ENCODE measurements at places on chromosomes 3 and 15.

DNA sequence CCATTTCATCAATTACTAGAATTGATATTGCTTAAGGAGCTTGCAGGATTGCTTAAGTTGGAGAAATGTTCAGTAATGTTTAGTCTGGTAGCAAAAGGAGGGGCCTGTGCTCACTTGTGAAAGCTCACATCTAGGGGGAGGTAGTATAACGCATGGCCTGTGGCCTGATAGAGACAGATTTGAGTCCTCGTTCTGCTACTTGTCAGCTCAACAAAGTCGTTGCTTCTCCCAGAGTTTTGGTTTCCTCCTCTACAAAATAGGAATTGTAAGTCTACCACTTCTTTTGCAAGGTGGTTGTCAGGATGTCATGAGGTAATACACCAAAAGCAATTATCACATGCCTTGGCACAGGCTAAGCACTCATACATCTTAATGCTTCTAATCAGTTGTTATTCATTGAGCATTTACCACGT lies 1.3 kb downstream of the ST3GAL6 start:
- no peak for DNase-seq

- DNase-seq, result no peak
Observed at GRCh38 chr15:31200735-31201151, 99.2 kb upstream of the TRPM1 start.

- no peak for DNase-seq
Observed at GRCh38 chr3:10329495-10330015, 8.6 kb upstream of the SEC13 start.

GRCh38 chr15:62997441-62997840 lies 45.1 kb upstream of the TPM1 start:
- no peak for DNase-seq

DNA sequence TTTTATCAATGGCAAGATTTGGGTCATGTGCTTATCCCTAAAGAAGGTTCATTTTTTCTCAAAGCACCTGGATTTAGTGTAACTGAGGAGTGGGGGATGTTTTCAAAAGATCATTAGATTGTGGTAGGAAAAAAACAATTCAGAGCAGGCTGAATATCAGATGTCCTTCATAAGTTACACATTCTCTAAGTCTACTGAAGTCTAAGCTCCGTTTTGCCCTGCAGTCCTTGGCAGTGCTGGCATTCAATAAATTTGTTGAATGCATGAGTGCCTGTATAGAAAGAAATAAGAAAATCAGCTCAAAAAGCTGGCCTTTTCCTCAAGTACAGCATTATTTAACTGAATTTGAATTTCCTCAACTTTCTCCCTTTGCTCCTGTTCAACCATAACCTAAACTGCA lies 819.0 kb upstream of the GRM7 start:
- no peak for DNase-seq

DNA sequence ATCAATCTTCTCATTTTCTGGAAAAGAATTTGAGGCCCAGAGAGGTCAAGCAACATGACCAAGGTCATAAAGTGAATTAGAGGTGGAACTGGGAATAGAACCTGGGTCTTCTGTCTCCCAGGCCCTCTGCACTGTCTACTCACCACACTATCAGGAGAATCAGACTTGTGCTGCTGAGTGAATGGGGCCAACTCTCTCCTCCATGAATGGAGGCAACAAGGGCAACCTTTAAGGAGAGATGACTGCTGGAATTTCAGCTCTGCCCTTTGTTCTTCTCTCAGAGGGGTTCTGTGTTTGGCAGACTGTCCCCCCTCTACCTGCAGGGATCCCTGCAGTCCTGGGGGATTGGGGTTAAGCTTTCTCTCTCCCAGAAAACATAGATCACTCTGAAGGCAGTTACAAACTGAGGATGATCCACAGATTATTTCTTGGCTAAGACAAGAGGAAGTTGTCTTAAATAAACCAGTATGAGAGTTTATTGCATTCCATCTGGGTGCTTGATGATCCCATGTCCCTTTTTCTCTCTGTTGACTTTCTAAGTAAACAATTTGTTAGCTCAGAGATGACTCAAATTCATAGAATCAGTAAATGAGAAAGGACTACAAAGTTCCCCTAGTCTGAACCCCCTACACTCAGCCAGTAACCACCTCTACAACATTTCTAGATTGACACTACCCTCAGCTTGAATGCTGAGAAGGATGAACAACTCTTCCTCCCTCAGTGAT lies 99.0 kb upstream of the LIPC start:
- no peak for DNase-seq

- no peak for DNase-seq
Observed at GRCh38 chr3:21621181-21621651, 129.8 kb downstream of the ZNF385D start.

GRCh38 chr3:139957844-139958243 lies 22.9 kb downstream of the CLSTN2 start:
- no peak for DNase-seq

GRCh38 chr3:34408088-34408487 lies 609.7 kb downstream of the PDCD6IP start:
- DNase-seq, result no peak

DNA sequence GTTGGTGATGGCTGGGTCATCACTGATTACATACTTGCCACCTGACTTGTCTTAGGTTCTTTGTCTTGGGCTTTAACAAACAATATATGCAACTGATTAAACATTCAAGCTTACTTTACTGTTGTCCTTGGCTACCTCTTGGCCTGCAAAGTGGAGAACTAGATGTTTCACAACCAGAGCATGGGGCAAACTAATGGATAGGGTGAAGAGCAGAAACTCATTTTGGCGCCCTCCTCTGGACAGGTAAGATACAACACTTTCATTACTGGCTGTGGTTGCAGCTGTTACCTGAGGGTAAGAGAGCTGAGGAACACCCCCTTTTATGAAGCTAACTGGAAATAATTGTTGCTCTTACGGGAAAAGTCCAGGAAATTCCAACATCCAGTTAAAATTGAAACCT lies 262.1 kb downstream of the NAALADL2 start:
- no peak for DNase-seq

GRCh38 chr3:180175572-180175971 lies 138.8 kb upstream of the PEX5L start:
- DNase-seq, result no peak

DNA sequence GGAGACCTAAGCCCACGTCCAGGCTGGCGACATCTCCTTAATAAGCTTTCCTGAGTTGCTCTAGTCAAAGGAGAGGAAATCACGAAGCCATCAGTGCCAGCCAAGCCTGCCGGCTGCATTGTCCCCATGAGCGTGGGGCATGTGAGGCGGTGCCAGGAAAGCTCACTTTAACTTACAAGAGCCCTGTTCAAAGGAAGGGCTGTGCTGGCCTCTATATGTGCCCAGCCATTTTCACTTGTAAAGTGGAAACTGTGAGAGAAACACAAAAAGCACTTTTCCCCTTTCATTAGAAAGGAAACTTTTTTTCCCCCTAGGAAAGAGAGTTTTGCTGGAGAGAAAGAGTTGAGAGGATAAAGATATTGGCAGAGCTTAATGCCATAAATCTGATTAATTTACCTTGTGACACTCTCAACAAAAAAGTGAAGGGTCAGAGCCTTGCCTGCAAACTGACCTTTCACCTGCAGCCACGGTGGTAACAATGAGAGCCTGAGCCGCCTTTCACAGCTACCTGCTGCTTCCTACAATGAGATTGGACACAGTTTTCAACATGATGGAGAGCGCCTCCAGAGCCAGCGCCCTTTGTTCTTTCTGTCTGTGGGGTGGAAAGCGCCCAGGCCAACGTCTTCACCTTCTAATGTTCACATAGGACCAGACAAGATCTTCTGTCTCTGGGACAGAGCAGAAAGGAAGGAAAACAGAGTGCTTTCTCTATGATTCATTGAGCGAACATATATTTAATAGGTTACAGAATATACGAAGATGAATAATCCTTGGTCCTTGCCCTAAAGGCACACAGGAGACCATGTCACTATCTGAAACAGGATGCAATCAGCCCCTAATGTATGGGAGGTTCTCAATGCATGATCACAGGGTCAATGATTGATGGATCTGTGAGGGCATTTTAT lies 233.1 kb upstream of the HES1 start:
- no peak for DNase-seq

- no peak for DNase-seq
Observed at GRCh38 chr3:25191673-25192072, 236.4 kb upstream of the RARB start.

GRCh38 chr3:74273091-74273490 lies 341.4 kb downstream of the CNTN3 start:
- no peak for DNase-seq

DNA sequence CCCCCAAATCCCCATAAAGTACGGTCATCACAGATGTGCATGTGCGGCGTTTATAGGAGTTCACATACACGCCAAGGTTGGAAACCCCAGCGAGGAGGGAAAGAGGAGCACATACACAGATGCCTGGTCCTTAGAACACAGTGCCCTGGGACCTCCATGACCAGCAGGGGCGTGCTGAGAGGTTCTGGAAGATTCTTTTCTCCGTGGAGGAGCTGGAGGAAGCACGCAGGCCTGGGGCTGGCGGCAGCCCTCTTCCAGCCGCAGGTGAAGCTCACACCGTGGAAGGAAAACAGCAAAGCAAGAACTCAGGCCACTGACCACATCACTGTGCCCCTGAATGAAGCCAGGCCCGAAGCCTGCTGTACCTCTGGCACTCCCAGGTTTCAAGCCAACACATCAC lies 61.0 kb upstream of the SEC61A1 start:
- no peak for DNase-seq

GRCh38 chr3:150073513-150073912 lies 102.8 kb upstream of the PFN2 start:
- no peak for DNase-seq

DNA sequence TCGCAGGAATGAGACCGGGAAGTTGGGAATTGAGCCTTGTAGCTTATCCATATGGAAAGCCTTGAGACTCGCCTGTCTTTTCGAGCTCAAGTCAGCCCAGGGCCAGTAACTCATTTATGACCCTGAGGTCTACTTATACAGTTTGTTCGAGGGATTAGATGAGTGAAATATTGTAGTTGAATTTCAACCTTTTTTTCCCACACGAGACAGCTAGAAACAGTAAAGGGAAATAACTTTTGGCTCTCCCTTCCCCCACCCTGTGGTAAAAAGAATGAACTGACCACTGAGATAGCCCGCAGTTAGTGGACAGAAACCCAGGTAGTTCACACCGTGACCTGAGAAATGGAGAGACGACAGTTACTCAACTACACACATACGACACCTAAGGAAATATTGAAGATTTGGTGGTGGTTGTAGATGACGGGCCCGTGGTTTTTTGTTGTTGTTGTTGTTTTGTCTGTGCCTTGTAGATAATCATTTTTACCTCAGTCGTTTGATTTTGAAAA lies 841 bp downstream of the EIF3J start:
- DNase-seq, result no peak

GRCh38 chr3:3714572-3714971 lies 84.7 kb upstream of the LRRN1 start:
- DNase-seq, result no peak

DNA sequence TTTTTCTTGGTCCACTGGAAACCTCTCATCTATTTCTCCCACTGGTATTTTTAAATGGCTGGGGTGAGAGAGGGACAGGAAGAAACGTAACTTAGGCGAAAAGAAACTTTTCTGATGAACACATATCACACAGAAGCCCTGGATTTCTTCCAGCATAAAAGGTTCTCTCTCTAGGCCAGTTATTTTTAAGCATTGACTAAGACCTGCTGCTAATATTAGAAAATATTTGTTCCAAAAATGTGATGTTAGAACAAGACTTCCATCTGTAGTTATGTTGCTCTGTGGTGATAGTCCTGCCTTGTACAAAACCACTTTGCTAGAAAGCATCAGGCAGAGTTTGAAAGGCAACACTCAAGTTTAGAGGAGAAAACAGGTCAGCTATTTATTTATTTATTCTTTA lies 537.7 kb downstream of the MCTP2 start:
- no peak for DNase-seq

DNA sequence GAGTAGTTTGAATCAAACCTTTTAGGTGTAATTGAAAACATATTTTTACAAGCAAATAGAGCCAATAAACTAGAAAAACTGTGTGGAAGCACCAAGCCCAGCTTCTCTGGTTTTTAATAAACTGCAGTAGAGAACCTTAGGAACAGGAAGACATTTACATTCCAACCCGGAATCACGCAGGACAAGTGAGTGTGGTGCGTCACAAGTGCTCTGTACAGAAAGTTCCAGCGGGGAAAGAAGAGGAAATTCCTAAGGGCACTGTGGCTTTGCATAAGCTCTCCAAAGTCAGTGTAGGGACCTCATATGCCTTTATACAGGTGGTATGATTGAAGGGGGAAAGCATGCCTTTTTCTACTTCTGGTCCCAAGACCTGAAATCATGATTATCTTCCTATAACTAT lies 21.6 kb downstream of the COL8A1 start:
- no peak for DNase-seq

- DNase-seq, result no peak
Observed at GRCh38 chr3:140972833-140973232, 31.2 kb downstream of the SLC25A36 start.

DNA sequence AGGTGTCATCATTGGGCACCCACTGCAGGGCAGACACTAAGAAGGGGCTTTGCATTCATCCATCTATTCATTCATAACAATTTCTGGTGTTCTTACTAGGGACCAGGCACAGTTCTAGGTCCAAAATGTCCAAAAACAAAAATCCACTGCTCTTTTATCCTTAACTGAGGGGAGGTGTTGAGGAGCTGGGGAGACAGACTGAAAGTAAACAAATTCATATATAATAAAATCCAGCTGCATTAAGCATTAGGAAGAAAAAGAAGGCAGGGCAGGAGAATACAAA lies 1.1 kb downstream of the EIF4E3 start:
- DNase-seq, result no peak

GRCh38 chr3:5002174-5002870 lies 23.1 kb downstream of the BHLHE40 start:
- DNase-seq, result no peak

GRCh38 chr15:29852201-29852600 lies 29.9 kb upstream of the TJP1 start:
- DNase-seq, result no peak

GRCh38 chr3:11118181-11118682 lies 36.1 kb upstream of the HRH1 start:
- no peak for DNase-seq

DNA sequence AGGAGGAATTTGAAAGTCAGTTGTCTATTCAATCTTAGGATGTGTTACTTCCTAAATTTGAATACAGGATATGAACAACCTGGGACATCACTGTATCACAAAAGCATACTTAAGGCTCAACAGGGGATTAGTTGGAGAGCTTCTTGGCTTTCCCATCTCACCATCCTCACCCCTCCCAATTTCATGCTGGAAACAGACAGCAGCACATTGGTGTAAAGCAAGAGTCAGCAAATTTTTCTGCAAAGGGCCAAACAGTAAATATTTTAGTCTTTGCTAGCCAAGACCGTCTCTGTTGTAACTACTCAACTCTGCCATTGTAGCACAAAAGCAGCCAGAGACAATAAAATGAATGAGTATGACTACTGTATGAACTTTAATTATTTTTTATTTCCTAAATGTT lies 94.9 kb downstream of the ERC2 start:
- DNase-seq, result no peak

GRCh38 chr15:101664303-101664913 lies 12.2 kb upstream of the TM2D3 start:
- no peak for DNase-seq

DNA sequence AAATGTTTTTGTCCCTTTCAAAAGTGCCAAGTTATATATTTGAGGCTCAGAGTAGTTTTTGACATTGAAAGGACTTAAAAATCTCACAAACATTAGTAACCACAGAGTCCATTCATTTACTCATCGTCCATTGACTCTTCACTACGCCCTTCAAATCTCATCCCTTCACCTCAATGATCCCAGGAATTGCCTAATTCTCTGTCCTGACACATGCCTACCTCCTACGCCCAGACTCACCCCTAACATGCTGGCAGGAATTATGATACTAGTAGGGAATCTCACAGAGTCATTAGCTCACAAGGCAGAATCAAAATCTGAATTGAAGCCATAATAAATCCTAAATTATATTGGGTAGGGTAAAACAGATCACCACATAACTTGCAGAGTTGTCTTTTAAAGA lies 410.1 kb downstream of the RAP2B start:
- DNase-seq, result no peak
